ENCODE measurements at places on chromosomes 7 and 10.

DNA sequence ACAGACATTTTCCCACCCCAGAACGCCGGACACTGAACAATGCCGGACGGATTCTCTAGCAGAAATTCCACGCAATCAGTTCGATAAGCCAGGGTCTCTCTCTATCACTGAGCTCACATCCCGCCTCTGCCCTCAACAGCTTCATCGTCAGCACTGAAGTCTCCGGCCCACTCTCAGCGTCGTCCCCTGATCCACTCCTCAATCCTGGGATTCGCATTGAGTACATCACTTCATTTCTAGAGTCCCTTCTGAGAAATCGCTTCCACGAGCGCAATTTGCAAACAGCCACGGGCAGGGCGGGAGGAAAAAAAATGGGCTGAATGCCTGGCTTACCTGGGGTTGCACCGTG is 365 bp downstream of the YME1L1 start:
- no peak for DNase-seq

GRCh38 chr10:122878799-122879338 is 512 bp downstream of the FAM24B start:
- DNase-seq, result no peak

- no peak for DNase-seq
These were observed 395.8 kb upstream of the NPVF start for GRCh38 chr7:25624051-25624450.

DNA sequence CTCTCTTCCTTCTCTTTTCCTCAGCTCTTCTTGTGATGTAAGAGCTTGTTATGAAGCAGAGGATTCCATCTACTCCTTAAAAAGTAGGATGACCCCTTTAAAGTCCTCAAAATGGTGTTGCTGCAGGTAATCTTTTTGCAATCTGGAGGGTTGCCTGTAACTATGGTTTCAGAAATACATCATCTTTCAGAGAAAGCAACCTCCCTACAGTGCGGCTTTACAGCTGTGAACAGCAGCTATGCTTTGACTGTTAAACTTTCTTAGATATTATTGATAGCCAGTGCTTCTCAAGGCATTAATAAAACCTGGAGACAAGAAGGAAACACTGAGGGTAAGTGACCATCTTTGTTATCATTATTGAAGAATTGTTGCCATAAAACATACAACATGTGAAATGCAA is 86.6 kb upstream of the MDFIC start:
- DNase-seq, result no peak

DNA sequence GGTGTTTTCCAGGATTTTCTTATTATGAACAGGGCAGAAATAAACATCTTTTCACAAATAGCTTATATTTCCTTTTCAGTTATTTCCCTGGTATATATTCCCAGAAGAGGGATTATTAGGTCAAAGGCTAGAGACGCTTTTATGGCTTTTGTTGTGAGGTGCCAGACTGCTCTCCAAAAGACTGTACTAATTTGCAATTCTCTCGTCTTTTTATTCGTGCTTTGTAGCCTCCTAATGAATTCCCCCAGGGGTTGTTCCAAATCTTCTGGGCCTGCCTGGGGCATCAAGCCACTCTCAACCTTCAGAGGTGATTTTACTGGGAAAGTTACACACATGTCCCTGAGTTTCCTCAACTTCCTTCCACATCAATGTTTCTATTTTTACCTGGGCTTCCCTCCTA is 34.0 kb upstream of the R3HCC1L start:
- no peak for DNase-seq

DNA sequence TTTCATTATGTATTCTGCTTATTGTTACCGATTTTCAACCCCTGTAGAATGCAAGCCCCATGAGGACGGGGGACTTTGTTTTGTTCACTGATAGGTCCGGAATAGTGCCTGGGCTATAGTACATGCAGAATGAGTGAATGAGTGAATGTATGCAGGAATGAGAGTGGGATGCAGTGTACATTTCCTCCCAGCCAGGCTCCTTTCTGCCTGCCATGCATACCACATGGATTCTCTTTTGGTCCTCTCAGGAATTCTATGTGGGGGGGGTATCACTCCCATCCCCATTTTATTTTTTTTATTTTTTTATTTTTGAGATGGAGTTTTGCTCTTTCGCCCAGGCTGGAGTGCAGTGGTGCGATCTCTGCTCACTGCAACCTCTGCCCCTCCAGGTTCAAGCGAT is 16.7 kb downstream of the TRIM56 start:
- no peak for DNase-seq

All from activated T-cell treated with anti-CD3 and anti-CD28 coated beads, Interleukin-2, amount 50 U/mL, for 4 hours (primary cell).